ENCODE measurements at places on chromosomes 12 and 14.

DNA sequence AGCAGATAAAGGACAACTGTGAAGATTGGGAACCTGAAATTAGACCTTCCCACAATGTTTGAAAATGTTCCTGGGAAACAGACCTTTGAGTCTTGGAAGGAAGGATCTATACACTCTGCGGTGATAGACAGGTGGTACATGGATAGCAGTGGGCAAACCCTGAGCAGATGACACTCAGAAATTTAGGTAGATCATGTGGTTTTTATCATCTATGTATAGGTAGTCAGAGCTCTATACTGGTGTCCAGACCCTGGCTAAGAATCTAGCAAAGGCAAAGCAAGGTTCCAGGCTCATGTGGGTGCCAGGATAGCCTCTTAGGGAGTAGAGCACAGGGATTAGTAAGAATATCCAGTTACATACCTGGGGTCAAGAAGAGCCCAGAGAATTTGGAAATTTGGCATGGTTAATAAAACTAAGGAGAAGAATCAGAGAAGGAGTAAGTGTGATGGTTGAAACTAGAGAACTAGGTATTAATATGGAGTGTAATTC lies 331.2 kb upstream of the FBXO33 start:
- DNase-seq, result no peak

DNA sequence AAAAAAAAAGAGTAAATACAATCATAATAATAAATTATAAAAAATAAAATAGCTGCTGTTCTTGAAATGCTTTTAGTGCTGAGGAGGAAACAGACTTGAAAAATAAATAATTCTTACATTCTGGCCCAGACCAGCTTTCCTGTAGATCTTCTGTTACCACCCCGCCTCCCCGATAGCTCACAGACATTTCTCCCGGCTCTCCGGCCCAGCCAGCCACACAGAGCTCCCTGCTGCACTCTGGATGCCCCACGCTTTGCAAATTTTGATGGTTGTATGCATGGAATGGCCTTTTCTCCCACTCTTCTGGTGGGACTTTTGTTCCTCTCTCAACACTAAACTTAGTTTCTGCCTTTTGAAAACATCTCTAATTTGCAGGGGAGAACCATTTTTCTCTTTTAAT lies 249.3 kb downstream of the ATP23 start:
- DNase-seq, result no peak

- DNase-seq, result no peak
Measured at GRCh38 chr14:34425095-34425851, 36.8 kb downstream of the SPTSSA start.

GRCh38 chr12:15443611-15444010 lies 121.3 kb downstream of the PTPRO start:
- no peak for DNase-seq

- no peak for DNase-seq
Measured at GRCh38 chr14:91223028-91223783, 21.3 kb downstream of the GPR68 start.

- DNase-seq, result no peak
Measured at GRCh38 chr14:101600891-101601605, 39.8 kb downstream of the DIO3 start.

DNA sequence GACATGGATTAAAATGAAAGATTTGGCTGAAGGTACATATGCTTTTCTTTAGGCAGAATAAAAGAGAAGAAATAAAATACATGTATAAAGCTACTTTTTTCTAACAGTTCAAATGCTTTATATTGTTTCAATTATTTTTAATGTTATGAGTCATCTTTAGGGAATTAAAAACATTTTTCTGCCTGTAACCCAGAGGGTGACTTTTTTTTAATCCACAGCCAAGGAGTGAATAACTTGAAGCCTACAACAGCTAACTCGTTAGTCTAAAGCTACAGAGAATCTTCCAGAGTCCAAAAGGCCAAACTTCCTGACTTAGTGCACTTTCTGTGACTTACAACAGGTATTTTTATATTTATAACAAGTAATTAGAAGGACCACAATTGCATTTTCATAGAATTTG lies 151.6 kb downstream of the SEC23A start:
- DNase-seq, result no peak

Data from H1 (cell line).